ENCODE measurements at places on chromosomes 7 and 10.

- no peak for DNase-seq
Measured at GRCh38 chr10:29389935-29390334, 101.1 kb downstream of the LYZL1 start.

- no peak for DNase-seq
Measured at GRCh38 chr7:26612742-26613141, 251.6 kb downstream of the SKAP2 start.

DNA sequence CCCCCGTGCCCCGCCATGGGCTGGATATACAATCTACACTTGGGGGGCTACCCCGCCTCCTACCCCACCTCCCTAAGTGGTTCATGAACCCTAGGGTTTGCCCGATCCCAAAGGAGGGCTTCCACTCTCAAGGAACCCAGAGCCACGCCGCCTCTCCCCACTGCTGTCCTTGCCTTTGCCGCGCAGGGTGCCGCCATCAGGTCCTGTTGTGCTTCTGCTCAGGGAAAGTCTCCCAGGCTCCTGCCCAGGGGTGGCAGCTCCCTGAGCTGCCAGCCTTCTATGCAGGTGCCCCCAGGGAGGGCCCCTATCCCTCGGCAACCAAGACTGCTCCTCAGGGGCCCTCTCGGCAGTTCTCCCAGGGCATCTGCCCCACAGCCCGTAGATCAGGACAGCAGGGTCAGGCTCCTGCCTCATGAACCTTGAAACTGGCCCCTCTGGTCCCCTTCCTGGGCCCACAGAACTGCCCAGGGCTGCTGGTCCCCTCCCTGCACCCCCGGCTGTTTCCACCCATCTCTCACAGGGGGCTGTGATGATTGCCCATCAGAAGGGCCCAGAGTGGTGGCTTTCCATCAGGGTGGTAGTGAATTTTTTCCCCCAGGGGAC is 13.0 kb upstream of the PCBD1 start:
- no peak for DNase-seq

DNA sequence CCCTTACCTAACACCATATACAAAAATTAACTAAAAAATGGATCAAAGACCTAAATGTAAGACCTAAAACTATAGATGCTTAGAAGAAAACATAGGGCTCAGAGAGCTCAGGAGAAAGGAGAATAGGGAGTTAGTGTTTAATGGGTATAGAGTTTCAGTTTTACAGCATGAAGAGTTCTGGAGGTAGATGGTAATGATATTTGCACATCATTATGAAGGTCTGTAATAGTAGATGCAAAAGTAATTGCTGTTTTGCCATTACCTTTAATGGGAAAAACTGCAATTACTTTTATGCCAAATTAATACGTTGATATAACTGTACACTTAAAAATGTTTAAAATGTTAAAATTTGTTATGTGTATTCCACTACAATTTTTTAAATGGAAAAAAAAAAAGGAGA is 39.2 kb upstream of the NANOS1 start:
- no peak for DNase-seq

DNA sequence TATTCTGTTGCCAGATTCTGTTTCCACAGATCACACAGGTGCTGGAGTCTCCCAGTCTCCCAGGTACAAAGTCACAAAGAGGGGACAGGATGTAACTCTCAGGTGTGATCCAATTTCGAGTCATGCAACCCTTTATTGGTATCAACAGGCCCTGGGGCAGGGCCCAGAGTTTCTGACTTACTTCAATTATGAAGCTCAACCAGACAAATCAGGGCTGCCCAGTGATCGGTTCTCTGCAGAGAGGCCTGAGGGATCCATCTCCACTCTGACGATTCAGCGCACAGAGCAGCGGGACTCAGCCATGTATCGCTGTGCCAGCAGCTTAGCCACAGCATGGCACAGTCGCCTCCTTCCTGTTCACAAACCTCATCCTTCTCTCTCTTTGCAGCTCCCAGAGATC is 237.5 kb upstream of the PRSS1 start:
- no peak for DNase-seq

DNA sequence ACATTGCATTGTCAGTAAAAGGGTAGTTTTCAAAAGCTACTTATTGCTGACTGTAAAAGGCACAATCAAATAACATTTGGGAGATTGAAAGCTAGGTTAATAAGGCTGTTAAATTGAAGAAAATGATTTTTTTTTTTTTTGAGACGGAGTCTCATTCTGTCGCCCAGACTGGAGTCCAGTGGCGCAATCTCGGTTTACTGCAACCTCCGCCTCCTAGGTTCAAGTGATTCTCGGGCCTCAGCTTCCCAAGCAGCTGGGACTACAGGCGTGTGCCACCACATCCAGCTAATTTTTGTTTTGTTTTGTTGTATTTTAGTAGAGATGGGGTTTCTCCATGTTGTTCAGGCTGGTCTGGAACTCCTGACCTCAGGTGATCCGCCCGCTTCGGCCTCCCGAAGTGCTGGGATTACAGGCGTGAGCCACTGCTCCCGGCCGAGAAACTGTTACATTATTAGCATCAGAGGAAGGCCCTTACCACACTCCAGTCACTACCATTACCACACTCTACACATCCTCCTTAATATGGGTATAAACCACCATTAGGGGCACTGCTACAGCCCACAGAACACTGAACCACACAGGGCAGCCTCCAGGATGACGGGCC is 1.0 kb downstream of the CYP51A1 start:
- no peak for DNase-seq

DNA sequence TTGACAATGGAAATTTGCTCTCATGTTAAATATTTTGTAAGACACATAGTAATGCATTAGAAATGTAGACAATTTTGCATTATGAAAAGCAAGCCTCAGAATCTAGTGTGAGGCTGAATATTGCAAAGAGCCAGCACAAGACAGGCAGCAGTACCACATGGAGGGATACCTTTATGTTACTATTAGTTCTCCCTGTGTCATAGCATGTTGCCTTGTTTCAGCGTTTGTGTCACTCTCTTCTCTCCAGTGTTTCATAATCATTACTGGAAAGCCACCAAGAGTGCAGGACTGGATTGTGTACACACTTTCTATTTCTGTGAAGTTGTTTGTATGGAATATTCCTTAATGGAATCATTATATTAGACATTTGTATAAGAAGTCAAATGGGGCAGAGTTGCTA is 8.5 kb downstream of the AHR start:
- DNase-seq: no peak

- DNase-seq: no peak
Measured at GRCh38 chr10:80468806-80469421, 14.8 kb downstream of the TSPAN14 start.

DNA sequence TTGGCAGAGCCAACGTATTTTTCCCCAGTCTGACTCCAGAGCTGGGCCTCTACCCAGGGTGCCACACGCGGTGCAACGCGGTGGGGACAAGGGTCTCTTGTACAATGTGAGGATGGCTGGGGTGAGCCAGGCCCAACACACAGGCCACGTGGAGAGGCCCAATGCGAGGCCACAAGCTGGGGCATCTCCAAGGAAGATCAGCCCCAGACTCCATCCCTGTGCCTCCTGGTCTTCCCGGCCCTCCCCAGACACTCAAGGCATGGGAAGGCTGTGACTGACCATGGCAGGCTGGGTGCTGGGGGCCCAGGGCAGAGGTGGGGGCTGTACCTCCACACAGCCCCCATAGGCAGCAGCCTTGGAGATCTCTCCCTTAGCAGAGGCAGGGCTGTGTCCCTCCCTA is 135.3 kb upstream of the FAM20C start:
- no peak for DNase-seq

- no peak for DNase-seq
Measured at GRCh38 chr7:40455485-40455884, 320.7 kb downstream of the SUGCT start.

GRCh38 chr7:91876391-91877133 is 3.9 kb downstream of the MTERF1 start:
- peak; percentile 4 for DNase-seq

DNA sequence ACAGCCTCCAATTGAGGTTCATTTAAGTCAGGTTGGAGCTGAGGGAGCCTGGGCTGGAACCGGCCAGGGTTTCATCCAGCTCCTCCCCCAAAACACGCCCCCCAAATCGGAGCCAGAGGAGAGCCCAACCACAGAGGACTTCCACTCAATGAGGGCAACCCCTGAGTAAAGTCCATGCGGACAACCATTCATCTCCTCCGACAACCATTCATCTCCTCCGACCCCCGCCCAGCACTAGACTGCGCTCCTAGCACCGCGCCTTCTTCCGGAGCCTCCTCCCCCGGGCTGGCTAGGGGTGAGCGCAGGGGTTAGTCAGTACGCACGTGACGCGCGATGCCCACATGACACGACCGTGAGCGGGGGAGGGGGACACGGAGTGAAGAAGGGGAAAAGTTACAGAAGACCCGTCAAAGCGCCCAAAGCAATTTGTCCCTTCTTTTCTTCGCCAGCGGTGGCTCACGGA is 1.4 kb downstream of the MAGI2 start:
- DNase-seq: peak; percentile 84

DNA sequence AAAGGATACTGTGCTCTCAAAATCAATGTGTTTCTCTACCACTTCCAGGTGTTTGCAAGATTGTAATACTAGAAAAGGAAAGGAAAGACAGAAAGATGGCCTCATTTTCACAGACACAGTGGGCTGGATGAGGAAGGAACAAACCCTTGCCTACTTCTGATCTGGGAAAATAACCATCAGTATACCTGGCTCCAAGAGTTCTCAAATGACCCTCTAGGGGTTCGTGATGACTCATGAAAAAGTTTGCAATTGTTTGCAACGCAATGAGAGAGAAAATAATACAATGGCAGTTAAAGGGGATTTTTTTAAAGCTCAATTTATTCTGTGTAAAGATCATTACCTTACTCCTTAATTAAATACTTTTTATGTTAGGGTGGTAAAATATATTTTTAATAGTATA is 197.6 kb upstream of the INHBA start:
- DNase-seq: no peak

DNA sequence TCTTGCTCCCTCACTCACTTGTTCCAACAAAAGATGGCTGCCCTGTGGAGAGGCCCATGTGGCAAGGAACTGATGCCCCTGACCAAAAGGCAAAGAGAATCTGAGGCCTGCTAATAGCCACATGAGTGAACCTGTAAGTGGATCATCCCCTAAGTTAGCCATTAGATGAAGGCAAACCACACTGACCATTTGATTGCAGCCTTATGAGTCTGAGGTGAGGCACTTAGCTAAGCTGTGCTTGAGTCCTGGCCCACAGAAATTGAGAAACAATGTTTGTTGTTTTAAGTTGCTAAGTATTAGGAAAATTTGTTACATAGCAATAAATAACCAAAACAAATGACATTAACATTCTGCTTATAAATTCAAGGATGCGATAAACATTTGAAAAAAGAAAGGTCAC is 100.1 kb upstream of the BET1 start:
- no peak for DNase-seq

GRCh38 chr10:101047268-101047667 is 14.5 kb upstream of the KAZALD1 start:
- no peak for DNase-seq

DNA sequence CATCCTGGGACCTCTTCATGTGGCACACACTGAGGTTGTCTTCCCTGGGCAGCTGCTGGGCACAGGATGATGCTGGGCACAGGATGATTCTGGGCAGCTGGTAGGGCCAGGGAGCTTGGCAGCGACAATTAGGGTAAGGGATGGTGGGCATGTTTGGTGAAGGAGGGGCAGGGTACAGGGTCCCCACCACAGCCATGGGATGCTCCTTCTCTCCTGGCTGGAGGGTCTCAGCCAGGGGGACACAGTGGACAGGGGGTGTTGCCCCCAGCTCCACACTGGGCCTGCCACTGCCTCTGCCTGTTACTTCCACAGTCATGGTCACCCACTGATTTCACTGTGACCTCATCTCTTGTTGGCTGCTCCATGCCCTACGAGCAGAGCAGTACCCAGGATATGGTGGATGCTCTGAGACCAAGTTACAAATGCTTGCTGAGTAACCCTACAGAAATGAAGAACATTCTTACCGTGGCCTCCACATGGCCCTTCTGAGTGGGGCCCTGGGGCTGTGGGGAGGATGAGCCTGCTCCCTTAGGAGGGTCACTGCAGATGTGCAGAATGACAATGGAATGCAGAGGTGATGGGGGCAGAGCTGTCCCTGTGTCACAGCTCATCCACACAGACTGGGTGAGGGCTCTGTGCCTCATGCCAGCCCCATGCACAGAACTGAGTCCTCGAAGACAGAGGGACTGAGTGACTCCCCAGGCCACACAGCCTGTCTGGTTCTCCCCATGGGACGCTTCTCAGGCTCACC is 28.4 kb upstream of the RET start:
- no peak for DNase-seq

DNA sequence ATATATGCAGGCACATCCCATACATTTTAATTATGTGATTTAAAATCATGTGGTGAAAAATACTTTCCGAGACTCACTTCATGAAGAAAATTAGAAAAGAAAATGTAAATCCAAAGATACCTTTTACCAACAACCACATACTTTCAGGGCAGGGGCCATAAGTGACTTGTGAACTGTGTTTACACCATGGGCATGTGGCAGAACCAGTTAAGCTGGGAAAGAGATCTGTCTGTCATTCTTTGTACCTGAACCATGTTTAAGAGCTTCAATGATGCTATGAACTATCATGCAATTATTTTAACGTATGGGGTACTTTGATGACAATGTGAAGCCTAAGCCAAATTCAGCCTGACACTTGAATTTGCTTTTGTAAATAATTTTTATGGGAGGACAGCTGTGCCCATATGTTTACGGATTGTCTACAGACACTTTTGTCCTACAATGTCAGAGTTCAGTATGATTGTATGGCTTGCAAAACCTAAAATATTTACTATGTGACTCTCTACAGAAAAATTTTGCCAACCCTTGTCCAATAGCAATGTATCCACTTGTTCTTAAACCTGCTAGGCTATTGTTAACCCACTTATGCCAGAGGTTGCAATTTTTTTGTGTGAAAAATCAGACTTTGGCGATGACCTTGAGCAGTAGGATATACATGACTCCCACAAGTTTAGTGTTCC is 654.6 kb downstream of the TNS3 start:
- DNase-seq: no peak

DNA sequence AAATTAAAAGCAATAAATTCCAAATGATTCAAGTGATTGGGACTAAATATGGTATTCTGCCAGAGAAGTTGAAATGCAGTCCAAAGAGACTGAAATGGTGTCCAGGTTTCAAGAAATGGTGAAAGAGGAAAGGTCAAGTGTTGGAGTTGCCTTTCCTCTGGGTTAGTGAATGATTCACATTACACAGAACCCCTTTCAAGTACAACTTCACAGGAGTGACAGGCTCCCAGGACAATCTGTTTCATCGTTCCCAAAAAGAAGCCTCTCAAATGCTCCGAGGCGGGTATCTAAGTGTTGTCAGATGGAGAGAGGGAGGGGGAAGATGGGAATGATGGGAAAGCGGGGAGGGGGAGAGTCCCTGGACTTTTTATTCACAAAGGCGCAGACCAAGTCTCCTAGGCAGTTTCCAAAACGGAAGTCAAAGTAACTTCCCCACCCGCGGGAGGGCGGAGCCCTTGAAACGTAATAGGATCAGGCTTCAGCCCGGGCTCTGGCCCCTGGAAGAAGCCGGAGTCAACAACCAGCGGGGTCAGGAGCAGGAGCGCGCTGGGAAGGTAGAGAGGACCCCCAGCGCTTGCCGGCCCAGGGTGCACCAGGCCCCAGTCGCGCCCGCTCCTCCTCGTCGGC is 754 bp downstream of the SLC25A13 start:
- peak; percentile 80 for DNase-seq
